Umbilical cord (tissue), 2 donors: ENCODE measurements at places on chromosomes 7 and 10.
A peak's percentile ranks its signal among the peaks of the same experiment; 100 is the strongest.

DNA sequence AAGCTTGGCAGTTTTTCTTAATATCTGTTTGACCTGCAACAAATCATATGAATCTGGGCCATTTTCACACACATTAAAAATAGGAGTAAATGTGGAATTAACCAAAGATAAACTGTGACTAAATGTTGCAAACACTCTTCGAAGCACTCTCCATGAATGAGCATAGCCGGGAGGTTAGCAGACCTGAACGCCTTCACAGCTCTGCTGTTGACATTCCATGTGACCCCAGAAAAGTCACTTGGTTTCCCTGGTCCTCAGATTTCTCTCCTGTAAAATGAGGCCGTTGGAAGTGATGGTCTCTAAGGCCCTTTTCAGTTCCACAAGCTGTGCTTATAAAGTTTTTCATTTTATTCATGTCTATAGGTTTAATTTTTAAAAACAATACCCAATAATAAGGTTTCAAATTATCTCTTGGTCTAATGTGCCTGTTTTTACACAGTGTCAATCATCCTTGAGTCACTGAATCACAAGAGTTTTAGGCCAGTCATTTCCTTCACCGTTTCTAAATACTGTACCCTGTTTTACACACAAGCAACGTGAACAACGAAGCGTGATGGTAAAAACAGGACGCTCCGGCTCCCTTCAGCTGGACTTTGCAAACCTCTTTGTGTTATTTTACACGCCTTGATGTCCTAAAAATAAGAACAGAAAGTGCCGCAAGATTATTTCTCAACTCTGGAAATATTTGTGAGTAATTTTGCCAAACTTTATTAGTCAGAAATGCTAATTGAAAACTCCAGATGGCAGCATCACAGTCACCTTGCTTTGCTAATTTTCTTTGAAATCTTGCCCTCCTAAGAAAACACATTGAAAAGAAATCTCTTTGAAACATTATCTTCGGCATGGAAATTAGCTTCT is 38.6 kb upstream of the MET start:
- no peak for DNase-seq

- no peak for DNase-seq
These were observed 1227.7 kb upstream of the CELF2 start for GRCh38 chr10:9789996-9790395.

DNA sequence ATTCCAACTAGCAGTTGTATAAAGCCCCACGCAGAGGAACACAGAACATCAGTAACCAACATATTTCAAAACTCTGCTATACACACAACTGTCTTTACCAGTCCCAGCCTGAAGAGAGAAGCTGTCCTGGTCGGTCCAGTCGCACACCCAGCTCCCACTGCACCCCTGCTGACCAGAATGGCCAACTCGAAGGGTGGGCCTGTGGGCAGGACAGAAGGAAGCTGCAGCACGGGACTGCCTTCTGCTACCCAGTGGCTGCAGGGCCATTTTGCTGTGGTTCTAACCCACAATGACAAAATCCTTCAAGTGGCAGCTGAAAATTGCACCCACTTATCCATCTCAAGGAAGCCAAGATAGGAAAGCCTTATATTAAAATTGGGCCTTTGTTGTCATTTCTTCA is 48.2 kb downstream of the GSDME start:
- DNase-seq, result no peak

GRCh38 chr10:56653289-56653688 is 292.2 kb upstream of the ZWINT start:
- DNase-seq, result no peak

DNA sequence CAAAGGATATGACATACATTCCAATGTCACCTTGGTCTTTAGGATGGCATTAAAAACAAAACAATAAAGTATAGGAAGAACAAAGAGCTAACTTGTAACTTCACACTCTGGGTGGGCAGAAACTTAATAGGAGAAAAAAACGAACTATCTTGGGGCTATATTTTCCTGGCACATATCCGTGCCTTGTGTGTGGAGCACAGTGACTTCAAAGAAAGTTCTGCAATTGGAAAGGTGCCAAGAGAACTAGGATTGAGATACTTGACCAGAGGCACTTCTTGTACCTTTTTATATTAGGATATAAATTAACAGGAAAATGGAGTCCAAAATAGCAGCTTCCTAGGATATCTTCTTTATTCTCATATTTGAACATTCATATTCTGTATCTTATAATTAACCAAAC is 148.4 kb downstream of the SEMA3D start:
- no peak for DNase-seq

- no peak for DNase-seq
These were observed 4.9 kb upstream of the MTPN start for GRCh38 chr7:135981958-135982646.

GRCh38 chr10:78398382-78398781 is 364.7 kb downstream of the RPS24 start:
- DNase-seq, result no peak

DNA sequence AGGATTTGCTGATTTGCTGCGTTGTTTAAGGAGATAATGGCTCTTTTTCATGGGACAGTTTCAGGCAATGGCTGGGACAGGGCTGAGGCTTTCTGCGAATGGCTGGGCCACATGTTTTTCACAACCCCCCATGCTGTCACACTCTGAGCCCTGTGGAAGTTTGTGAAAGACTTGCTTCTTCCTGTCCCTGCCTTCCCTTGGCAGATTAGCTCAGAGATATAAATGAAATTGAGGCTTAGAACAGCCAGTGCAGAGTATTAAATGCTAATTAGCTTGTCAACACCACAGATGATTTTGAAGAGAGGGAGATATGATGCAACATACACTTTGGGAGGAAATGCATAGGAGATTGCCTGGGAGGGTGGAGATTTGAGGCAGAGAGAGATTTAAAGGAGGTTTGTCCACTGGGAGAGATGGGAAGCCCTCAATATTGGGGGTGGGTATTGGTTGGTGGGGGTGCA is 232.0 kb downstream of the SH2D4B start:
- no peak for DNase-seq

DNA sequence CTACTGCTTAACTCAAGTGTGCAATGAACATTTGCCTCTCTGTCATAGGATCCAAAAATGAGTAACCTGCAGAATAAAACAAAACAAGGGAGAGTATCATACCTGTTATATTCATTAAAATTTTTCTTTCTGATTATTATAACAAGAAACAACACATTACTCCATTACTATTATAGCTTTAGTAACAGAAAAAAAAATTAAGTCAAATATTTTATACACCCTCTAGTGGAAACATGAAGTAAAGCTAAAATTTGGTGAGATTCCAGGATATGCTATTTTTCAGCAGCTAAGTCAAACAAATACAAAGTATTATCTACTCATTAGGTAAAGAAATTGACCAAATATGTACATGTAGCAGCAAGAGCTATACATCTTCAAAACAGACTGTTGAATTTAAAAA is 56.3 kb downstream of the PDZD8 start:
- DNase-seq, result no peak

GRCh38 chr7:133433165-133433812 is 180.4 kb downstream of the EXOC4 start:
- no peak for DNase-seq

GRCh38 chr10:49187950-49188761 is at the start of gene TMEM273:
Gene TMEM273 (minus strand): TSS chr10:49188391. CDS start chr10:49188336, 55 bp downstream.
- DNase-seq, result peak; percentile 42

- no peak for DNase-seq
These were observed 242.3 kb upstream of the AOAH start for GRCh38 chr7:36966636-36967035.

DNA sequence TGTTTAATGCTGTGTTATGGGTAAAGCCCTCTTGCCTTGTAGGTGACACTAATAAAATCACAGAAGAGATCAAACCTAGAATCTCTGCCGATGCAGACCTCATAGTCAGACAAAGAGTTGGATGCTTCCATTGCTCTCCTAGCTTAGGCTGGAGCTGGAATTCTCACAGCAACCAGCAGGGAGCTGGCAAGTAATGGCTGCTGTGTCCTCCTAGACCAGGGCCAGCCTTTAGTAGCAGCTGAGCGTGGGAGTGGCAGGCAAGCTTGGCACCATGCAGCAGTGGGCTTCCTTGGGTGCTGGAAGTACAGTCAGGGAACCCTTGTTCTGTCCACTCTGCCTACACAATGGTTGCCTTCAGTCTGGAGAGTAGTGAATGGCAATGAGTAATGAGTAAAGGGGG is 598.3 kb upstream of the GALNT17 start:
- DNase-seq, result no peak

DNA sequence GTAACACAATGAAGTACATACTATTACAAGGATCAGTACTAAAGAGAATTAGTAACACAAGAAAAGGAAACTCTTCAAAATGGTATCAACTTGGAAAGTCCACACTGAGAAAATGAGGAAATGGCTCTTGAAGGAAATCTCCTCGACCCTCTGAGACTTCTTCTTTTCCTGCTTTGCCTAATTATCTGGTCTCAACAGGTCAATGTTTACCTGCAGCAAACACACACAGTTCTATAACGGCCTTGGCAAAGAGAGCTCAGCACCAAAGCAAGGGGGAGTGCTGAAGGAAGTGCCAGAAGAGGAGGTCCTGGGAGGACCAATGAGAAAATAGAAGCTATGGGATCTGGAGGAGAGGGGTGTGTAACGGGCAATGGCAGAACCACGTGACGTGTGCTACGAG is 21.9 kb downstream of the CHCHD3 start:
- no peak for DNase-seq

DNA sequence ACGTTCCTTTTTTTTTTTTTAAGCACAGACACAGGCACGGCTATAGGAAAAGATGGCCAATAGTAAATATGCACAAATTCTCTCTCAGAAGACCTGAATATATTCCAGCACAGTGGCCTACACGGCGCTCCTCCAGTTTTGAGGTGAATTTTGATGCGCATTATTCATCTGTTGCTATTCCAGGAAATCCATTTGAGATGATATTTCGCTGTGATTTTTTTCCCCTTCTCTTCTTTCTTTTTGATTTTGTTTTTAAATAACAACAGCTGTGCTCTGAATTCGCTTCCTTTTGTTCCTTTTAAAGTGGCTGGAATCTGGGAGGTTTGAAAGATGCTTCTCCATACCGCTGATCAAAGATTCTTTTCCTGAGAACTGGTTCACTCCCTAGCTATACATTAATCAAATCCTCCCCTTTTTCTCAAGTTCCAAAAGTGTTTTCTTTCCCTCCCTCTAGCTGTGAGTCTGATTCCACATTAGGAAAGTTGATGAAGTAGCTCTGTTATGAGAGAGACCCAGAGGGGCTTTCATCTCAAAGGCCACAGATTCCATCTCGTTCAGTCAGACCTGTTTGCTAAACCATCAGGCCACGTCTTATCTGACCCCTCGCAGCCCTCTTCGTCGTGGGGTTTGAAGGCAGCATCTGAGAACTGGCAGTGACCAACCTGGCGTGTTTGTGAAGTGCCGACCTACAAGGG is 602.7 kb upstream of the NRP1 start:
- DNase-seq, result no peak

DNA sequence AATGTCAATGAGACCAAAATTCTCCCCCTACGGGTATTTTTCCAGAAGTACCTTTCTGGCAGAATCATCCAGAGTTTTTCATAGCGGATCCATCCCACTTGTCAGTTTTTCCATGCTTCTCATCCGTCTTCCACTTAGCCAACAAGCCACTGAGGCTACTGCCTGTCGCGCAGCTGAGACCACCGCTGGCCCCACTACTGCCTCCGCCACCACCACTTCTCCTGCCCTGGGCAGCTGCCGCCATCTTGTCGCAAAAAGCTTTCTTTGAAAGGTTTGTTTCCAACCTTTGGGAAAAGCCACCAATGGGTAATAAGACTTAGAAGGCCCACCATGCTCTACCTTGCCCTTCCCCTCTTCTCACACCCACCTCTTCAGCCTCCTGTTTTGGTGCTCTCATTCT is 42.1 kb downstream of the ERLIN1 start:
- no peak for DNase-seq
